Transverse colon (tissue), 4 donors: ENCODE measurements at places on chromosomes 4 and X. TPM values are rescaled to one million over a fixed set of nuclear protein-coding genes. Genes with fewer than 3 reads are reported as not detected.

- H3K36me3 ChIP-seq, result no peaks in the 10 kb centered on the region
- peaks cover 95% of the 10 kb centered on the region for H3K4me1 ChIP-seq
- H3K27me3 ChIP-seq, result no peaks in the 10 kb centered on the region
- H3K4me3 ChIP-seq, result no peak overlapping the region
These were observed 6.5 kb downstream of the SH3BP2 start for GRCh38 chr4:2799224-2799911.

DNA sequence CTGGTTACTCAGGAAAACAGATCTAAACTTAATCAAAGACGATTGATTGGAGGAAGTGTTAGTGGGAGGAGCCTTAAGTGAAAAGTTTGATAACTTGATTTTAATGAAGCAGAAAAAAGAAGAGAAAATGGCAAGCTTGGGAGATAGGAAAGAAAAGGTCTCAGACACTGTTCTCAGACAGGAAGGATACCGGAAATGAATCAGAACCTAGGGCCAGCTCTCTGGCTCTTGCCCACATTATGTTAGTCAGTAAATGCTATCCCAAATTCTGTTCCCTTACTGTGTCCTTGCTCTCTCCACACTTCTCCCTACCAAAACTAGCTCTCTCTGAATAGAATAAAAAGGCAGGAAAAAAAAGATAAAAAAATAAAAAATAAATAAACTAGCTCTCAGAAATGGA lies 48.6 kb upstream of the TMEM164 start:
- H3K27ac ChIP-seq, result no peak overlapping the region
- H3K4me3 ChIP-seq, result no peak overlapping the region
- H3K36me3 ChIP-seq, result no peaks in the 10 kb centered on the region
- H3K4me1 ChIP-seq, result no peaks in the 10 kb centered on the region
- DNase-seq, result no peak
- no peaks in the 10 kb centered on the region for H3K27me3 ChIP-seq

DNA sequence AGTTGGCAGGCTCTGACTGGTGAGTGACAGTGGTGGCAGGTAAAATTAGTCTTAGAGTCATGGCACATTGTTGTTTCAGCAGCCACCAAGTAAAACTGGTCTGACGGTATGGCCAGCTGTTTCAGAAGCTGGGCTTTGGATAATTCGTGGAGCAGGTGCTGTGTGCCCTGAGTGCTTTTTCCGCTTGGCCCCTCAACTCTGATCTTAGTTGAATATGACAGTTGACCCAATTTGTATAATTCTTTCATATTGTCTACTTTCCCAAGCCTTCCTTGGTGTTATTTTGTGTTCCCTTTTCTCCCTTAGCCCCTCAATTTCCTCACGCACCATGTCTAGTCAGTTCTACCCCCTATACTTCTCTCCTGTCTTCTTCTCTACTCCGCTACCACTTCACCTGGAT lies 32.0 kb downstream of the CDS1 start:
- DNase-seq, result no peak
- H3K36me3 ChIP-seq, result no peaks in the 10 kb centered on the region
- H3K4me1 ChIP-seq, result no peaks in the 10 kb centered on the region
- no peak overlapping the region for H3K27ac ChIP-seq
- no peak overlapping the region for H3K4me3 ChIP-seq

GRCh38 chrX:7115557-7115956 lies 32.0 kb upstream of the STS start:
- H3K4me3 ChIP-seq, result no peak overlapping the region
- no peak for DNase-seq
- H3K4me1 ChIP-seq, result peaks cover 11% of the 10 kb centered on the region
- no peaks in the 10 kb centered on the region for H3K36me3 ChIP-seq

DNA sequence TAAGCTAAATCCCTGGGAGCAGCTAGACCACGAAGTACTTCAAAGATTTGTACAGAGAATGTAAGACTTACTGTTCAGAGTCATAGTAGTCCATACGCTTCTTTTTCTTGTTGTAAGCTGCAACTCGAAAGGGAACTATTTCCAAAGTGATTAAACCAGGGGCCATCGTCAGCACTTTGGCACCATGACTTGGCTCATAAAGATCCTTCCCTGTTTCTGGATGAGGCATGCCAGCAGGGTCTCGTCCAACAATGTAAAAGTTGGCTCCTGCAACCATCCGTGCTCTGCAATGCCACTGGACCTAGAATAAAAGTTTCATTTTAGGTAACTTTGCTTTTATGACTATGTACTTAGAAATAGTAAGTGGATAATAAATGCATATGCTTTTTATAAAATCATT lies 88.5 kb downstream of the PAPSS1 start:
- H3K4me3 ChIP-seq, result no peak overlapping the region
- no peaks in the 10 kb centered on the region for H3K4me1 ChIP-seq

GRCh38 chr4:793093-793861 lies 32.7 kb downstream of the CPLX1 start:
- H3K4me1 ChIP-seq, result peaks cover 31% of the 10 kb centered on the region
- no peak overlapping the region for H3K27ac ChIP-seq
- peaks cover 57% of the 10 kb centered on the region for H3K27me3 ChIP-seq
- no peak for DNase-seq

- H3K4me1 ChIP-seq, result peaks cover 8% of the 10 kb centered on the region
- H3K27ac ChIP-seq, result peak overlapping the region; percentile 97
- H3K36me3 ChIP-seq, result no peaks in the 10 kb centered on the region
- peak overlapping the region; percentile 76 for H3K4me3 ChIP-seq
These were observed 1.5 kb downstream of the ELF4 start for GRCh38 chrX:130108647-130109428.

The CENPVL1 gene
- not detected for total RNA-seq

The GLRA2 gene
- 1.8 TPM for total RNA-seq

The NXF2 gene
- not detected for total RNA-seq
